SK-N-SH (cell line): ENCODE measurements at places on chromosomes 1 and 21. TPM values are rescaled to one million over a fixed set of nuclear protein-coding genes. Genes with fewer than 3 reads are reported as not detected.

DNA sequence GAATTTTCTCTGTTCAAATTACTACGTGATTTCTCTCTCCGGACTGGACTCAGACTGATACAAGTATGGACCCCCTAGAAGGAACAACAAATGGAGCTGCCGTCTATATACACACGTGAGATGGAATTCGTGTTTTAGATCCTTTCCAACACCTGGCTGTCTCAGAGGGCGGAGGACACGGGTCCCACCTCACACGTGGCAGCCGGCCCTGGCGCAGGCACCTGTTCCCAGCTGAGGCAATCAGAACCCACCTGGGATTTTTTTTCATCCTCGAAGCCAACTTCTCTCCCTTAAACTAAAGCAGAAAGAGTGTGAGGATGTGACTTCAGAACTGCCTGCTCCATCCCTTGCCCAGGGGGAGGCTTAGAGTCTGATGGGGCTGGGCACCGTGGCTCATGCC, 34.1 kb upstream of the SCCPDH start:
- no peak for DNase-seq

PLPPR4 gene
- 0.61 and 2.1 TPM in 2 replicates for polyA plus RNA-seq

GRCh38 chr1:14810595-14811361, 212.3 kb downstream of the KAZN start:
- no peak for DNase-seq

GRCh38 chr1:88956003-88956402, 36.4 kb downstream of the KYAT3 start:
- no peak for DNase-seq

TNFRSF4 gene
- not detected in 2 replicates for polyA plus RNA-seq

GRCh38 chr1:9744106-9744799, 79.5 kb downstream of the CLSTN1 start:
- no peak for DNase-seq

DNA sequence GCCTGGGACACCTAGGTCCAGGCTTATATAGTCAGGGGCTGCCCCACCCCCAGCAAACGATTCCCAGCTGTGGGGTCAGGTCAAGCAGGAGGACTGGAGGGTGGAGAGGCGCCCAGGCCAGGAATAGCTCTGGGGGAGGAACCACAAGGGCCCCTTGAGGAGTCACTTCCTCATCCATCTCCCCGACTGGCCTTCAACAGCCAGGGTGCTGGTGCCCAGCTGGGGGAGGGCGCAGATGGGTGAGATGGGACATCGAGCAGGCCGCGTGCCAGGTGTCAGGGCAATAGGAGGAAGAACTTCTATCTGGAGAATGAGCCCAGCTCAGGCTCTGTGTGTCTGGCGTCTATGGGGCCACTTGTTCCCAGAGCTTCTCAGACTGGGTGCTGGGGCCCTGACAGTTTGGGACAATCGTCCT, 208 bp upstream of the MYBPH start:
- no peak for DNase-seq

GBP7 gene
- not detected in 2 replicates for polyA plus RNA-seq

DNA sequence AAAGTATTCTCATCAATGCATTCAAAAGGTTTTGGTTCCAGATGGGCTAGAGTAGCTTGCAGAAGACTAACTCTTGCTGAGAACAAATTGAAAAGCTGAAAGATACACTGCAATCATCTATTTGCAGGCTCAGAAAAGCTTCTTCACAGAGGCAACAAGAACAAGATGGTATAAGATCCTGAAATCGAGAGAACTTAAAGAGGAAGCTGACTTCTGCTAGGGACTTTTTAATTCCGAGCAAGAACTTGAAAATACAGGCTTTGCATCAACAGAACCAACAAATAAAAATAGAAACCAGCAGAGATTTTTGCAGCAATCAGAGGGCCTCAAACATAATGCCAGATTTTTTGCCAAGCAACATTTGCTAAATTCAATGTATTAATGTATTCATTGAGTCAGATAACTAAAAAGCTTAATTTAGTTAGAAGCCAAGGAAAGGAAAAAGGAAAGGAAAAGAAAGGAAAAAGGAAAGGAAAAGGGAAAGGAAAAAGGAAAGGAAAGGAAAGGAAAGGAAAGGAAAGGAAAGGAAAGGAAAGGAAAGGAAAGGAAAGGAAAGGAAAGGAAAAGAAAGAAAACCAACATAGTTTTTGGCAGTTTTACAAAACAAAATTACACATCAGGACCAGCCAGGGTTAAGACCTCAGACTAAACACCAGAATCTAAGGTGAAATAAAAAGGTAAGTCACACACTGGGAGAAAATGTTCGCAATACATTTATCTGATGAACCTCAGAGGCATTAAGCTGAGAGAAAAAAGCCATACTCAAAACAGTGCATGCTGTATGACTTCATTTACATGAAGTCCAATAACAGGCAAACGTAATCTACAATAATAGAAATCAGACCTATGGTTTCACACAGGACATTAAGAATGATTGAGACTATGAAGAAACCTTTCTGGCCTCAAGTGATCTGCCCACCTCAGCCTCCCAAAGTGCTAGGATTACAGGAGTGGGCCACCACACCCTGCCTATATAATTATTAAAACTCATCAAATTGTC, 42.6 kb downstream of the FAF1 start:
- DNase-seq = no peak

DNA sequence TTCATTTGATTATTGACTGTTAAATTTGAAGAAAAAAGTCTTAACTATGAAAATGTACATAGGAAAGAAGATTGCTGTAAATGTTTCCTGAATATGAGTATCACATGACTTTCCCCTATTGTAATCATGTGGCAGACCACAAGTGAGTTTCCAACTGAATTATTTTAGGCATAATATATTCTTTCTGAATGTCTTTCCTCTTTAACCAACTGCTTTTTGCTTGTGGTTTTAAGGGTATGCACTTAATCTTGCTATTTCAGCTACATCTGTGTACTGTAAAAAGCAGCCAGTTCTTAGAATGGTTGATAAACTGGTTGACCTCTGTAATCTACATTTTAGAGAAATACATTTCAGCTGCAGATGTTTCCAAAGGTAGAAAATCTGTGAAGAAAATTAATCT, 400.7 kb downstream of the NEGR1 start:
- DNase-seq = no peak

SLC1A7 gene
- polyA plus RNA-seq = not detected in 2 replicates

GRCh38 chr1:234987415-234988154, 141.1 kb downstream of the TOMM20 start:
- no peak for DNase-seq
